ENCODE measurements at places on chromosomes 1 and 21.

- no peak for DNase-seq
These were observed 111.4 kb downstream of the ST3GAL3 start for GRCh38 chr1:43818691-43819090.

DNA sequence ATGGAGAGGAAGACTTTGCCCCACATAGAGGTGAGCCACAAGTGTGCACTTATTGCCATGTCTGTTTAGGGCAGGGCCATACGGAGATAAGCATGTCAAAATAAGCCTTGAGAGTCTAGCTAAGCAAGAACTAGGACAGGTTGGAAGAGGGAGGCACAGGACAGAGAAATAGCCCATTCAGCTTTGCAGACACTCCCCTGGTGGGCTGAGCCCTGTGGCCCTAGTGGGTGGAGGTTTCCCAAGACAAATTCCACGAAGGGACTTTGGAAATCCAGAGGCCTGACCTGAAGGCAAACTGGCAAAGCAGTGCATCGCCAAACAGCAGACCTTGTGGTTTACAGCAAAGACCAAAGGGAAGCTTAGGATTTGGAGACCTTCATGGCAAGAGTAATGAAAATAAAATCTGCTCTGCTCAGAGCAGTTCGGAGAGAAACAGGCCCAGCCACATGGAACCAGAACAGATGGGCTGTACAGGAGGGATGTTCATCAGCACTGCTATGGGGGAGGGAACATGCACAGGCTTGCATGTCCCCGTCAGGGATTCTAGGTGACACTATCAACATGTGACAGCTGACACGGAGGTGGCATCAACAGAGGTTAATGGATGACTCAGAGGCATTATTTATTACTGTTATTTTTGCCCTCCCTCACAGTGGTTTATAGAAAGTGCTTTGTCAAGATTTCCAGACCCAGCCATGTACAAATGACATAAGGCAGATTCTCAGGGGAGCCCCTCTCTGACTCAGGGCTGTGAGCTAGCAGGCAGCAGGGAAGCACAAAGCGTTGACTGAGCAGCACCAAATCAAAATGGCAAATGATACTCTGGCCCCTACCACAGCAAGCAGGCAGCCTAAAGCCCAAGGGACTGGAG, 90.1 kb upstream of the IRF2BP2 start:
- peak; percentile 31 for DNase-seq

- DNase-seq = no peak
These were observed 293.9 kb downstream of the LRRC7 start for GRCh38 chr1:69861641-69862040.

- no peak for DNase-seq
These were observed 194.2 kb upstream of the JUN start for GRCh38 chr1:58978096-58978495.

DNA sequence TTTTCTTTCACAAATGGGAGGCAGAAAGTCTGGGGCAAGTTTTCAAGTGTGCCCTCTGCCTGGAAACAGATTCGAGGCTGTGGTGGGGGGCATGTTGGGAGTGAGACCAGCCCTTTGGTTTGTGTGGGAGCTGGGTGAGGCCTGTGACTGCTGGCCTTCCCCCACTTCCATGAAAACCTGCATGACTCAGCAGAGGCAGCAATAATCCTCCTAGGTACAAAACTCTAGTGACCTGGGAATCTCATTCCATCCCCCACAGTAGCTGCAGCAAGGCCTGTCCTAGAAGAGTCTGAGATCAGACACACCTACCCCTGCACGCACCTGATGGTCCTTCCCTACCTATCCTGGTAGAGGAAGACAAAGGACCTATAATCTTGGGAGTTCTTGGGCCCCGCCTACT, 42.1 kb upstream of the KIAA0040 start:
- no peak for DNase-seq

GRCh38 chr1:117967477-117967876, 37.9 kb downstream of the WDR3 start:
- no peak for DNase-seq

DNA sequence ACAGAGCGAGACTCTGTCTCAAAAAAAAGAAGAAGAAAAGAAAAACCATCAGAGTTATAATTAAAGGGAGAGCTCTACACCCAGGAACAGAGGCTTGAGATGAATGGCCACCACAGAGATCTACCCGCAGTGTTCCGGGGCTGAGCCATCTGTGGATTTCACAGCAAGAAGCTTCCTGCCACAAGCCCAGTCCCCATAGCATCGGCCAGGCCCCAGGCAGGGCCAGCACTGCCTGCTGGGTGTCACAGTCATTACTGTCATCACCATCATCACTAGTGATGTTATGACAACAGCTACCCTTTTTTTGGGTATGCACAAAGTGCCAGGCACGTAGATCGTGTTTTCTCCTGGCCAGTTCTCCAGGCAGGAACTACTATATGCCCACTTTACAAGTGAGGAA, 111.6 kb upstream of the VAMP3 start:
- DNase-seq = no peak

DNA sequence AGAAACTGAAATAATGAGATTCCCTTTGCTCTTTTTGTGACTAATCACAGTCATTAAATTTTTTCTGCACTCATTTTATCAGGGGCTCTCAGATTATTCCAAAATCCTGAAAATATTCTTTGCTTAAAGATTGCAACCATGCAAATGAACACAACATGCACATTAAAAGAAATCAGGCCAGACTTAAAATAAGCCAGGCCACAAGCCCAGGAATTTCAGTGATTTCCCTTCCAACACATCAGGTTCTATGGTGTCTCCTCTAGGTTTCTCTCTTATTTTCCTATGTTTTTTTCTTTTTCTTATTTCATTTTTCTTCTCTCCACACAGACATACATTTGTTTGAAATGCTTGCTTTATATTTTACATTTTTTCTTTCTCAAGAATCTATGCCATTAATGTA, 65.3 kb downstream of the NIBAN1 start:
- DNase-seq = no peak

- DNase-seq = peak; percentile 35
These were observed at the start of gene PLXNA2 for GRCh38 chr1:208243967-208244916. PLXNA2 (minus strand) TSS chr1:208244384; CDS start chr1:208217922, 26,462 bp downstream.

- no peak for DNase-seq
These were observed 146.6 kb downstream of the HHAT start for GRCh38 chr1:210475321-210475720.

GRCh38 chr21:42446531-42446930, 42.8 kb downstream of the UBASH3A start:
- DNase-seq = no peak

DNA sequence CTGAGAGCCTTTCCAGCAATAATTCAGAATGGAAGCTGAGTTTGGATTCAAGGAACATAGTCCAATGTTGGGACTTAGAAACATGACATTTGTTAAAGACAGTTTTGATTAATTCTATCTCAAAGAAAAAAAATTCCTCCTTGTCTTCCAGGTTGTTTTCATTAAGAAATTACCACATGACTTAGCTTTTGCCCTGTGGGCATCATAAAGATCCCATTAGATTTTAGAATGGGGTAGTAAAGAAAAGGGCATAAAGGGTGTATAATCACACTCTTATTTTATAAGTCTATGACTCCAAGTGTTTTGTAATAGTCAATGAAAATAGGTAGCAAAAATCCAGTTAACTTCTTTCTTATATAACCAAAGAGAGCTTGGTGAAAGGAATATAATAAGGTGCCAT, 14.3 kb upstream of the PRKAA2 start:
- no peak for DNase-seq

DNA sequence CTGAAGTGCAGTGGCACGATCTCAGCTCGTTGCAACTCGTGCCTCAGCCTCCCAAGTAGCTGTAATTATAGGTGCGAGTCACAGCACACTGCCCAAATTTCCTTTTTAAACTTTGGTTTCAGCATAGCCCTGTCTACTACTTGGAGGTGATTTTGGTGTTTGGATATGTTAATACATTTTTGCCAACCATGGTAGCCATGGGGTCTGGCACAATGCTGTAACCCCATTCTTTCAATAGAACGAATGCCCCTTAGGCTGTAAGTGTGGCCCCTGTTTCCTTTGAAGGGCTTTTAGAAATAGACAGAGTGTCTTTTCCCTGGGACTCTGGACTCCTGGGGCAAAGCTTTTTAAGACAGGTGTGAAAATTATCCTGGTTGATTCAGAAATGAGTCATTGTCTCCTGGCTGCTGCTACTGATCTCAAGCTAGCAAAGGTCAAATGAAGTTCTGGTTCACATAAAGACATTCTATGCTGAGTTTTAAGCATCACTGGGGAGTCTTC, 141.1 kb upstream of the RUNX1 start:
- no peak for DNase-seq

DNA sequence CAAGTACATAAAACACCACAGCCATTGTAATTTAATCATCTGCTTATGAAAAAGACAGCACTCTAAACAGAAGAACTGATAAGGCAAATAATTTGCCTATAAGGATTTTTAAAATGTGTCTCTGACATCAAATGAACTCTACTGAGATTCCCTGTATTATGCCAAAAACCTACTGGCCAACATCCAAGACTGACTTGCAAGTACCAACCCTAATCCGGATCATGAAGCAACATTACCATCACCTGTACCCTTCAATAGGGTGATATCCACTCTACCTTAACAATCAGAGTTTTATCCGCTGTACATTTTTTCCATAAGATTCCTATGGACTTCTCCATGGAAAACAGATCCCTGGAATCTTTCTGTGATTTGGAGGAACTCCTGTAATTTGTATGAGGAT, 4.6 kb downstream of the RGS7 start:
- DNase-seq = no peak

GRCh38 chr1:71561729-71562128, 480.9 kb upstream of the ZRANB2 start:
- no peak for DNase-seq

DNA sequence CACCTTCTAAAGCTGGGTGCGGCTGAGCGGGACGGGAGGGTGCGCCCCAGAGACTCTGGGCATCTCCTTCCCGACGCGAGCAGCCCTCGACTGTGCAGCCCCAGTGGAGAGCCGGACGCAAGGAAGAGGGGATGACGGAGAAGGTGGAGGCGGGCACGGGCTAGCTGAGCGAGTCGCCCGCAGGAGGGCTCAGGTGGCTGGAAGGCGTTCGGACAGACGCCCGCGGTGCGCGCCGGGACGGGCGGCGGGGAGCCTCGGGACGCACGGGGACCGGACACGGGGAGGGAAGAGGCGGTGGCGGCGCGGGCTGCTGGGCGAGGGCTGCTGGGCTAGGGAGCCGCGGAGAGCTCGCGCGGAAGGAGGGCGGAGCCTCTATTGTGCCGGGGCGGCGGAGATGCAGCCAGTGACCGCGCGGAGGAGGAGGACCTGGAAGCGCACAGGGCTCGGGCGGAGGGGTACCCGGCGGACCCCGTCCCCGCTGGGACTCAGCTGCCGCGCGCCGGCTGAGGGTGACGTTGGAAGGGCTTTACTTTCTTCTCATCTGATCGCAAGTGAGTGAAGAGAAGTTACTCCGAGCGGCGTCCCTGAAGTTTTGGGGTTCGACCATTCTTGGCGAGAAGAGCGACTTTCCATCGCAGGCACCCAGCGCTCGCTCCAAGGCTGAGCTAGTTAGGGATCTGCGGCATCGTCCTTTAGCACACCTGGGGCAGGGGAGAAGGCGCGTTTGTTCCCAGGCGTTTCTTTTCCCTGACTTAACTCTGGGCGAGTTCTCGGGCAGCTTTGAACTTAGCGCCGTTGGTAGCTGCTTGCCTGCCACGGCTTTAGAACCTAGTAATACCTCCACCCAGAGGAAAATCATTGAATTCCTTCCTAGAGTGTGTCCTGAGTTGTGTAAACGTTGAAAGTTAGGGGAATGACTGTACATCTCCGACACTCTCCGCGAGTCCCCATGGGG, at the start of gene OLFML2B:
OLFML2B (minus strand) TSS at position 323 of the 955 bp plus-strand sequence. CDS start 439 bp downstream, outside the sequence.
- DNase-seq = peak; percentile 9

GRCh38 chr1:94719926-94720793, 100.0 kb upstream of the SLC44A3 start:
- DNase-seq = no peak

- DNase-seq = no peak
These were observed 124.9 kb upstream of the TNFSF4 start for GRCh38 chr1:173332026-173332425.
